ENCODE measurements at places on chromosomes 6 and 20. TPM values are rescaled to one million over a fixed set of nuclear protein-coding genes. Genes with fewer than 3 reads are reported as not detected.

GRCh38 chr6:1787894-1788293 is 178.2 kb downstream of the FOXC1 start:
- peak; percentile 89 for DNase-seq

DNA sequence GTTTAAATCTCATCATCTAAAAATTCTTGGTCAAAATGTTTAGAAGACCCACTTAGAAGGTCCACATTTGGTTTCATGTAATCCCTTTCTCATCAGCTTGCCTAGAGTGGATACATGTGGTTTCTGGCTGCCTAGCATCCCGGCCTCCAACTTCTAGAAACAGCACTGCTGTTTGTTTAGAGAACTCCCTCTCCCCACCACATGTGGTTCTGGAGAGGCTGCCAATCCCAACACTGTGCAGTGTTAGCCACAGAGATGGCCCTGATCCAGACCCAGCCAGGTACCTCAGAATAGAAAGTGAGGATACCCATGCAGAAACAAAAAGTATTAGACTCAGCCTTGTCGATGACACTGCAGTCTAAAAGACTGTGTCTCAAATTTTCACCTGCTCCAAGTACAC is 241.8 kb downstream of the BCKDHB start:
- no peak for DNase-seq

DNA sequence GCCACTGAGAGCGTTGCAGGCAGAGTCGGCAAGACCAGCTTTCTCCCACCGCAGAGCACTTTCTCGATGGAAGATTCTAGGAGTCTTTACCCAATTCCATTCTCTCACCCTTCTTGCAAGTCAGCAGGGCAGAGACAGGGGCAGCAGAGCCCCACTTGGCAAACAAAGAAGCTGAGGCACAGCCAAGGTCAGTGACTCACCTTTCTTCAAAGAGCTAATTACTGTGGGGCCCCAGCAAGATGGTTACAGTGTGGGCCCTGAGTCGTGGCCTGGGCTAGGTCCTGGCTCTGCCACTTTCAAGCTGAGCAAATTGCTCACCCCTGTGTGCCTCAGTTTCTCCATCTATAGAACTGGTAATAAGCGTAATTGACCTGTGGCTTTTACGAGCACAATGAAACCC is 277.0 kb downstream of the PREX1 start:
- no peak for DNase-seq

DNA sequence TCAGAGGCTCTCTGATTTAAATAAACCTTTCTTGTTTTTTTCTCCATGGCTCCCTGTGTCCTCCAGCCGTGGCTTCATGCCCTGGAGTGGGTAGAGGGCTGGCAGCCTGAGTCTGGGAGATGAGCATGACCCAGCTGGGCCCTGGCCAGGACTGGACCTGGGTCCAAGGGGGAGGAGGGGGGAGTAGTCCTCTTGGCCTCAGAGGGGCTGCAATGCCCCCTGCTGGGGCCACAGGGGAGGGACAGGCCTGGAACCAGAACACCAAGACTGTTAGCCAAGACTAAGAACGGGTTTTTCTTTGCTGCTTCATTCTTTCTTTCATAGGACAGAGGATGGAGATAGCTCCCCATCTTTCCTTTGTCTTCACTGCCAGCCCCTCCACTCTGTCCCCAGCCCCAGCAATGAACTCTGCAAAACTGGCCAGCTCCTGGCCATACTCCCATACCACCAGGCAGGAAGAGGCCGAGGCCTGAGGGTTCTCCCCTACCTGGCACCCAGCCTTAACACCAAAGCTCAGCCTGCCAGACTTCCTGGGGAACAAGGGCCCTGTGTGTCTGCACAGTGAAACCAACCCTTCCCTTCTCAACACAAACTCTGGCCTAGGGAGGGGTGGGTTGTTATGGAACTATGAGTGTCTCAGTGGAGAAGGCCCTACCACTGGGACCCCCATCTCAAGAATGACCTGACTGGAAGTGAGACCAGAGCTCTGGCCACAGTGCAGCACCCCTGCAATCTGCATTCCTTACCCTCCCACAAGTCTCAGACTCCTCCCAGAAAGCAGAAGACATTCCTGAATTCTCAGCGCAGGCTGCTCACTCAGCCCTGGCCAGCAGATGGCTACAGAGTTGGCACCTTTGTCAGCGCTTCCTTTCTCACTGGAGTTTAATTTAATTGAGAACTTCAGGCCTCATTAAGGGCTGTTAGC is 11.0 kb downstream of the SLC29A1 start:
- DNase-seq: peak; percentile 81

DNA sequence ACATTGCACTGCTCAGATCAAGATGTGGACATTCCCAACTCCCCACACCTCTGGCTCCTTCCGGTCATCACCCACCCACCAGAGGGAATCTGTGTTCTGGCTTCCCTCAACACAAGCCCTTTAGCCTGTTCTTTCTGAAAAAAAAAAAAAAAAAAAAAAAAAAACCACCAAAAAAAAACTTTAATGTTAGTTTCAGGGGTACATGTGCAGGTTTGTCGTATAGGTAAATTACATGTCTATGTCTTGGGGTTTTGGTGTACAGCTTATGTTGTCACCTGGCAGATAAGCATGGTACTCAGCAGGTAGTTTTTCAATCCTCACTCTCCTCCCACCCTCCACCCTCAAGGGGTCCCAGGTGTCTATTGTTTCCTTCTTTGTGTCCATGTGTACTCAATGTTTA is 135.8 kb upstream of the FOXA2 start:
- DNase-seq: no peak

The CALHM5 gene
- 3.4 TPM for total RNA-seq

The XPO5 gene
- 27.2 TPM for total RNA-seq

GRCh38 chr20:11235058-11235457 is 561.3 kb upstream of the JAG1 start:
- peak; percentile 83 for DNase-seq
